CD14-positive monocyte (primary cell): ENCODE measurements at places on chromosomes 4 and X. TPM values are rescaled to one million over a fixed set of nuclear protein-coding genes. Genes with fewer than 3 reads are reported as not detected.

DNA sequence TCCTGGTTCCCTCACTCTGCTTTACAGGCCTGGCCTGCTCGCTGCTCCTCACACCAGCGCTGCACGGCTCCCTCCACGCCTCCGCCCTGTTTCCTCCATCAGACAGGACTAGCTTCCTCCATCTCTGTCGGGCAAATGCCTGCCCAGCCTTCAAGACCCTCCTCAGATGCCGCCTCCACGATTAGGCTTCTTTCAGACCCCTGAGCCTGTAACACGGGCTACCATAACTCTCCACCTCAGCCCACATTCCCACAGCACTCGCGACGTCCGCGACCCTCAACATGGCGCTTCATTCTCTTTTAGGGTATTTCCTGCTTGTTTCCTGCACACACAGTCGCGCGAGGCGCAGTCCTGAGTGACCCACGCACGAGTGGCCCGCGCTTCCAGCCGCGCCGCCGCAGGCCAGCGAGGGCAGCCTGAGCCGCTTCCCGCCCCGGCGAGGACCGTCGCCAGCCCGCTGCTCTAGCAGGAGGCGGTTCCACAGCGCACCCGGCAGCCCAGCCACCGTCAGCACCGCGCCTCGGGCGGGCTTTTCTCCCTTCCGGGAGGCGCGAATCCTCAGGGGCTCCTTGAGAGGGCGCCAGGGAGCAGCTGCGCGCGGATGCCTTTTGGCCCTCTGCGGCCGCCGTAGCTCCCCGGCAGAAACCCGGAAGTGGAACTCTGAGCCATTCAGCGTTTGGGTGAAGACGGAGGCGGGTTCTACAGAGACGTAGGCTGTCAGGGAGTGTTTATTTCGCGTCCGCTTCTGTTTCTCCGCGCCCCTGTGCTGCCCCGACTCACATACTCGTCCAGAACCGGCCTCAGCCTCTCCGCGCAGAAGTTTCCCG is at the start of gene FRG1:
TSS of gene FRG1 (plus strand) at position 695 of the 827 bp plus-strand sequence. CDS start 138 bp downstream, outside the sequence.
- DNase-seq = peak; percentile 94
- H3K4me3 ChIP-seq = peak within 1 kb of the TSS; percentile 70
- no peaks in the 10 kb centered on the region for H3K27me3 ChIP-seq
- no peaks in the 10 kb centered on the region for H3K36me3 ChIP-seq
- H3K4me1 ChIP-seq = peaks cover 20% of the 10 kb centered on the region
- peak within 1 kb of the TSS; percentile 91 for H3K27ac ChIP-seq

- DNase-seq = peak; percentile 26
- peaks cover 11% of the 10 kb centered on the region for H3K4me1 ChIP-seq
- no peaks in the 10 kb centered on the region for H3K36me3 ChIP-seq
Measured at GRCh38 chr4:110518889-110519490, 43.0 kb downstream of the ENPEP start.

GRCh38 chr4:111945014-111945413 is 200.2 kb upstream of the FAM241A start:
- H3K27ac ChIP-seq = no peak overlapping the region
- H3K27me3 ChIP-seq = no peaks in the 10 kb centered on the region
- H3K36me3 ChIP-seq = no peaks in the 10 kb centered on the region
- DNase-seq = no peak
- H3K4me3 ChIP-seq = no peak overlapping the region

- H3K36me3 ChIP-seq = no peaks in the 10 kb centered on the region
- no peak overlapping the region for H3K27ac ChIP-seq
- no peak overlapping the region for H3K4me3 ChIP-seq
- H3K27me3 ChIP-seq = no peaks in the 10 kb centered on the region
- no peaks in the 10 kb centered on the region for H3K4me1 ChIP-seq
Measured at GRCh38 chr4:110898290-110898689, 275.4 kb upstream of the PITX2 start.

DNA sequence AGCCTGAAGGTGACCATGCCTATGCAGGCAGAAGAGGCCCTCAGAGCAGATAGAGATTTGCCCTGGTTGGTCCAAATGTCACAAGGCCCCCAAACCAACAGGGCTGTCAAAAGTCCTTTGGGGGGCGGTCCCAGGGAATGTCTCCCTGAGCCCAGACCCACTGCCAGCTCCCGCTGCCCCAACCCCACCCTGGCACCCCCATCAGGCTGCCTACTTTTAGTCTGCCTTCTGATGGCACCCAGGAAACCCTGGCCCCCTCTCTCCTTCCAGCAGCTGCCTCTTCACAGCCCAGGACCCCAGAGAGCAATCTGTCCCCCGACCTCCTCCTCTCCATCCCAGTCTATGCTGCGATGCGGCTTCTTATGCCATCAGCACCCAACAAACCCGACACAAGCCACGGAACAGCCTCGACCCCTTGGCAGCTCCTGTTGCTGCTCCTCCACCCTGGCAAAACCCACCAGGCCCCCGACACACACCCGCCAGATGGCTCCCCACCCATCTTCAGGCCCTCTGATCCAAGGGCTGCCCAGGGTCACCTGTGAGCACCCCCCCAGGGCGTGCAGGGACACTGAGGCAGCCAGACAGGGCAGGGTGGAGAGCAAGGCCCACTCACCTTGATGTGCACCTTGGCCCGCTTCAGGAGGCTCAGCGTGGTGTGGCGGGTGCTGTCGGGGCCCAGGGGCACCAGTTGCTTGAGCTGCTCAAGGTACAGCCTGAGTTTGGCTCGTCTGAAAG is 9.9 kb downstream of the MXD4 start:
- no peaks in the 10 kb centered on the region for H3K27me3 ChIP-seq
- H3K4me3 ChIP-seq = no peak overlapping the region
- DNase-seq = no peak
- H3K36me3 ChIP-seq = peaks cover 70% of the 10 kb centered on the region

DNA sequence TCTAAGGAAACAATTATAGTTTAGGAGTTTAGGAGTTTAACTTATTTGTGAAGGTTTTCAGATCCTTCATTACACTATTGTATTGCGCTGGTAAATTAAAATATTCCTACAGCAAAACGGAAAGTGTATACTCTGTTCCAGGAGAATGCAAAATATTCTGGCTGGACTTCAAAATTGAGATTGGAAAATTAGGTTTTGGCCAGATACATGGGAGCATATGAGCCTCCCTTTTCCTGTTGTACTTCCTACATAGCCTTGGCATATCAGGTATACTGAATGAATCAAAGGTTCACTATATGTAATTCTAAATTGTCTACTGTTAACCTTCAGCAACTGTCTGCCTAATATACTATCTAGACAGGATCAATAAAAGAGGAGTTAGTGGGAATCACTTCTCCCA is 25.2 kb upstream of the GRIA2 start:
- H3K4me1 ChIP-seq = no peaks in the 10 kb centered on the region
- no peaks in the 10 kb centered on the region for H3K27me3 ChIP-seq
- H3K27ac ChIP-seq = no peak overlapping the region
- H3K36me3 ChIP-seq = no peaks in the 10 kb centered on the region

DNA sequence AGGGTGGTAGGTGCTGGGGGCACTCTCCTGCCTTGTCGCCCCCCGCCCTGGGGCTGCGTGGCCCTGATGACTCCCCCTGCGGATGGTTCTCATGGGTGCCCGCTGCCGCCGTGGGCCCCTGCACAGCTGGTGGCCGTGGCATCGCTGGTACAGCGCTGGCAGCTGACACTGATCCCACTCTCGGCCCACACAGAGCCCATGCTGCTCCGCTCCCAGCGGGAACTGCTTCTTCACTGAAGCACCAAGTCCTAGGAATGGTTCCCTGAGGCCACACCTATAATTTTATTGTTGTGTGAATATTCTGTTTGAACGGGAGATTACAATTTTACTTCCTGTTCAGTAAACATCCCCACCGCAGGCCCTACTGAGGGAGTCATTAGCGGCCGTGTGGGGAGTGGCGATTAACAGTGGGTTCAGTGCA is 138.6 kb upstream of the NKX1-1 start:
- no peak overlapping the region for H3K27ac ChIP-seq
- H3K4me1 ChIP-seq = no peaks in the 10 kb centered on the region
- H3K27me3 ChIP-seq = peaks cover 4% of the 10 kb centered on the region
- no peaks in the 10 kb centered on the region for H3K36me3 ChIP-seq
- no peak for DNase-seq
- no peak overlapping the region for H3K4me3 ChIP-seq

DNA sequence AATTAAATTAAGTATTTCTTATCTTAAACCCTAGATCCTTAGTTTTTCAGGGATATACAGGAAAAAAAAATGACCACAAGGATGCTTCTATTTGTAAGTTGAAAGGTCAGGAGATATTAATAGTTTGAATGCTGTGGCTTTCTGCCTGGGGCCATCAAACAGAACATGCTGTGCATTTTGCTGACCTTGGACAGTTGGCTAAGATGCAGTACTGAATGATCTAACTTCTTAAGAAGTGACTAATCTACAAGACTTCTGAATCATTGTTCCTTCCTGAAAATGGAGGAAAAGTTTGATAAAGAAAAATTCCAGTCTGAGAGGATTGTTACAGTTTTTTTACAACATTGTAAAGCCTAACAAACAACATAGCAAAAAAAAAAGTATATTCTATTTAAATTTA is 237.8 kb upstream of the JADE1 start:
- peak; percentile 82 for DNase-seq
- no peak overlapping the region for H3K4me3 ChIP-seq
- no peaks in the 10 kb centered on the region for H3K27me3 ChIP-seq

TIGD2 gene
- 2.4 TPM for polyA plus RNA-seq

DMRTC1B gene
- polyA plus RNA-seq = not detected
